ENCODE measurements at places on chromosomes 5 and 9.

DNA sequence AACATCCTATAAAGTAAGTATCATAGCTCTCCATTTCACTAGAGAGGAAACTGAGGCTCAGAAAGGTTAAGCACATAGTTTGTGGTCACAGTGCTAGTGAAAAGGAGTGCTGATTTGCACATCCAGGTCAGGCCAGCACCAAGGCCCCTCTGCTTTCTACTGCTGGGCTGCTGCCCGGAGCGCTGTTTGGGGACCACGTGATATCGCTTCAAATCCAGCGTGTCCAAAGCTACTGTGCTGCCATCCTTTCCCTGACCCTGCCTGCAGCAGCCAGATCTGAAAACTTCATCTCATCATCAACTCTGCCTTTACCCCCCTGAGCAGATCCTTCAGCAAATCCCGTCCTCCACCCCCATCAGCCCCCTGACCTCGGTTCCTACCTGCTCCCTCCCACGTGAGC, 40.7 kb upstream of the AKNA start:
- no peak for DNase-seq

DNA sequence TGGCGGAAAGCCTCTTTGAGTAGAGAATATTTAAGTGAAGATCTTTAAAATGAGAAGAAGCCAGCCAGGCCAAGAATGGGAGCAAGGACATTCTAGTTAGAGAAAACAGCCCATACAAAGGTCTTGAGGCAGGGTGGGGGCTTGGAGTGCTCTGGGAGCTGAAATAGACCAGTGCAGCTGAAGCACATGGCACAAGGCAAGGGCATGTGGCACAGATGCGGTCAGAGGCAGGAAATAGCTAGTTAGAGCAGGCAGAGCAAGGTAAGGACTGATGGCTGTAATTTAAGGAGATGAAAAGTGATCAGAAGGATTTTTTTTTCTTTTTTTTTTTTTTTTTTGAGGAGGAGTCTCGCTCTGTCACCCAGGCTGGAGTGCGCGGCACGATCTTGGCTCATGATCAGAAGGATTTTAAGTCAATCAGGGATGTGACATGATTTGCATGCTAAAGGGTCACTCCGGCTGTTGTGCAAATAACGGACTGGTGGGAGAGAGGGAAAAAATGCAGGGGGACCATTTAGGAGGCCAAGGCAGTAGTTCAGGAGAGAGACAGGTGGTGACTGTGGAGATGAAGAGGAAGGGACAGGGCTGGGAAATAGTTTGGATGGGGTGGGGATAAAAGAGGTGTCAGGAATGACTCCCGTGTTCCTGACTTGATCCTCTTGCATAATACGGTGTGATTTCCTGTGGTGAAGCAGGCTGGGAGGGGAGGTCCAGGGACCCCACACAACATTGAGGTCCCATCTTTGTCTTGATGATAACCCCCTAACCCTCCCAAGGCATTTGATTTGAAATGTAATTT, 207.6 kb downstream of the HSPA4 start:
- DNase-seq = no peak

DNA sequence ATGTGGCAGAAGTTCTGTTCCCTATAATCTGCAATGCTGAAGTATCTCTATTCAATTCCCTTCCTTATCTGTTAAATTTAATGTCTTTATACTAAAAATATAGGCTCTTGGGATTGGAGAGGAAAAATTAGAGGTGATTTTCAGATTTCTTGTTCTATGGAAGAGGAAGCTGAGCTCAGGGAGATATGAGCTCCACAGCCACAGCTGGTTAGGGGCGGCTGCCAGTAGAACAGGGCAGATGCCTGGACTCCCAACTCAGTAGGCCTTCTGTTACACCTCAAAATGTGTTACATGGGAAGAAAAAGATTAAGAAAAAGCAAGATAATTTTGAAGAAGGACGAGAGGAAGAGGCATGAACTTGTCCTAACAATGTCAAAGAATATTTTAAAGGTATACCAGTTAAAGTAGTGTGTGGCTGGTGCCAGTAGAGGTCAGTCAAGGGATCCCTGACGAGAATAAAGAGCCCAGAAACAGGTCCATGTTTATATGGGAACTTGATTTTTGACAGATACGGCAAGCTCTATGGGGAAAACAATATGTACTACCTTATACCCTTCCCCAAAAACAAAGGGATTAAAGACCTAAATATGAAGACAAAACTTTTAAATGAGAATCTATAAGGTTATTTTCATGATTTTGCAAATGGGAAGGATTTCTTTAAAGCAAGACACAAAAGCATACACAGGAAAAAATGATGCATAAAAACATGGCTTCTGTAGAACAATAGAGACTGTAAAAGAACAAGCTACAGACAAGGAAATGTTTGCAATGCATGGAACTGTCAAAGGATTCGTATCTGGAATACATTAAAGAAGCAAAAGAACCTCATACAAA, 28.7 kb downstream of the DNAJC21 start:
- DNase-seq = peak; percentile 29

DNA sequence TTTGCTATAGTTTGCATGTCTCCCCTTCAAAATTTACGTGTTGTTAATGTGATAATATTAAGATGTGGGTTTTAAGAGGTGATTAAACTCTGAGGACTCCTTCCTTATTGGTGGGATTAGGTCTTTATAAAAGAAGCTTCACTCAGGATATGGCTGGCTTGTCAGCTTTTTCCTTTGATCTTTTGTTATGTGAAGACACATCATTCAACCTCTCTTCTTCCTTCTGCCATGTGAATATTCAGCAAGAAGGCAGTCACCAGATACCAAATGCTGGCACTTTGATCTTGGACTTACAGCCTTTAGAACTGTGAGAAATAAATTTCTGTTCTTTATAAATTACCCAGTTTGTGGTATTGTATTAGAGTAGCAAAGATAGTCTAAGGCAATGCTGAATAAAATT, 855.9 kb upstream of the CDH10 start:
- no peak for DNase-seq

DNA sequence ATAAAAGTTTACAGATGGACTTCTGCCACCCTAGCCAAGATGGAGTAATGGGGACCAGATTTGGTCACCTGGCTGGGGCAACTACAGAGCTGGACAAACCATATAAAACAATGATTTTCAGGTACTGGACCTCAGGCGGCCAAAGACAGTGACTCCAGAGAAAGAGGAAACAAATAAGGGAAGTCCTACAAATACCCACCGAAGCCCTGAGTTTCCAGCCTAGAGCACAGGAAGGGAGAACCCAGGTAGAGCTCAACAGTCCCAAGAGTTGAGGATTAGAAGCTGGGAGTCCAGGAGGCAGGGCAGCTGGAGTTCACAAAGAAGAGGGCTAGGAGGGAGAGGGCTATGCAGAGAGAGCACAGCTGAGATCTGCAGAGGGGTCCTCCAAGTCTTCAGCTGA, 106.7 kb upstream of the NR5A1 start:
- no peak for DNase-seq

- DNase-seq = no peak
Measured at GRCh38 chr9:113427629-113428028, 17.1 kb downstream of the C9orf43 start.

- DNase-seq = no peak
Measured at GRCh38 chr5:135092476-135092875, 58.4 kb upstream of the PITX1 start.

- no peak for DNase-seq
Measured at GRCh38 chr9:70962761-70963440, 158.5 kb downstream of the TRPM3 start.

GRCh38 chr9:21324047-21324446, 11.2 kb downstream of the KLHL9 start:
- DNase-seq = no peak

- DNase-seq = no peak
Measured at GRCh38 chr5:1817261-1818043, 16.2 kb downstream of the NDUFS6 start.

- no peak for DNase-seq
Measured at GRCh38 chr9:109629615-109630014, 131.5 kb upstream of the PTPN3 start.

DNA sequence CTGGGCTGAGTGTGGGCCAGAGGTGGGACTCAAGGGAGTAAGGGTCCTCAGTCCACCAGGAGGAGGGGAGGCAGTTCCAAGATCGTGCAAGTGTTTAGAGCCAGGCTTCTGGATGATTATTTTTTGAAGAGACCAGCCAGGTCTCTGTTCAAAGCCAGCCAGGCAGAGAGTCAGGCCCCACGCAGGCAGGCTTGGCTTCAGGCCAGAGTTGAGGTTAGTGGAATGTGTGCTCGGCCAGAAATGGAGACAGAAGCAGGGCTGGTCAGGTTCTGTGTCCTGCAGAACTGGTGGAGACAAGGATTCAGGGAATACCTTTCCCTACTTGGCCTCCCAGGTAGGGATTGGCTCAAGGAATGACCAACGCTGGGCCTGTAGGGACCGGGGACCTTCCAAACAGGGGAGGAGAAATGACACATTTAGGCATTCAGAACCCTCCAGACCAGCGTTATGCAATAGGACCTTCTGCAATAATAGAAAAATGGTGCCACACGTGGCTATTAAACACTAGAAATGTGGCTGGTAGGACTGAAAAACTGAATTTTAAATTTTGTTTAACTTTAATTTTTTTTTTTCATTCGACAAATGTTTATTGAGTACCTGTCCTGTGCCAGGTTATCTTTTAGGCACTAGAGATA, 106.2 kb downstream of the CMYA5 start:
- no peak for DNase-seq

GRCh38 chr5:60149081-60149480, 255.6 kb upstream of the PDE4D start:
- no peak for DNase-seq

GRCh38 chr5:2751592-2752021, at the start of gene IRX2:
Gene IRX2, minus strand, starts transcription at chr5:2751677. Its CDS starts 264 bp downstream, at chr5:2751413.
- peak; percentile 91 for DNase-seq

DNA sequence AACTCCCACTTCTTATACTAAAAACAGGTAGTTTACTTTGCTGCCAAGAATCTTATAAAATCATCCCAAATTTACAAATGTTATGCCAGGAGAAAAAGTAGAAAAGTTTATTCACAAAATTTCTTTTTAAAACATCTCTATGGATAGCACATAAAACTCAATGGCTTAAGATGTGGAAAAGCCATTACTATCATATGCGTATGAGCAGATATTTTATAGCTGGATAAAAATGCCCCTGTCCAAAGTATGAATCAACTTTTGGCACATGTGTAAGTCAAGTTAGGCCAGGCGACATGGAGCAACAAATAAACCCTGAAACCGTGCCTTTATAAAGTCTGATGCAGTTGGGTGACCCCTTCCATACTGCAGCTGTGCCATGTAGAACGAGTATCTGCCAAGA, 38.6 kb upstream of the FBP1 start:
- DNase-seq = no peak

GRCh38 chr9:110047955-110048402, 160.0 kb downstream of the C9orf152 start:
- no peak for DNase-seq

- no peak for DNase-seq
Measured at GRCh38 chr5:158621391-158621790, 478.3 kb downstream of the EBF1 start.

- no peak for DNase-seq
Measured at GRCh38 chr9:105057551-105057950, 129.6 kb upstream of the ABCA1 start.

DNA sequence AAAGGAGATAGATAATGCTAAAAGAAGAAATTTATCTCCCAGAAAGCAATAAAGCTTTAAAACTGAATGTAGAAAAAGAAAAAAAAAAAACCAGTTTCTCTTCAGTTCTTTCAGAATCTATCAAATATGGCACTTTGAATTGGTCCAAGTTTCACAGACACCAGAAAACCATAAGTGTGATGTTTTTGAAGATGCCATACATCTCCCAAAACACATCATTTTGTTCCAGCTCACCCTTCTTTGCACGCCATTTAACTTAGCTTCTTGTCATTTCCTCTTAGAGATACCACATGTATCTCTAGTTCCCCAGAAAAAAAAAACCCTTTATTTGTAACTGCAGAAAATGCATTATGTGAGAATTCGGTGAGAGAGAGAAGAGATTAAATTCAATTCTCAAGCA, 46.1 kb upstream of the MAMDC2 start:
- DNase-seq = no peak

DNA sequence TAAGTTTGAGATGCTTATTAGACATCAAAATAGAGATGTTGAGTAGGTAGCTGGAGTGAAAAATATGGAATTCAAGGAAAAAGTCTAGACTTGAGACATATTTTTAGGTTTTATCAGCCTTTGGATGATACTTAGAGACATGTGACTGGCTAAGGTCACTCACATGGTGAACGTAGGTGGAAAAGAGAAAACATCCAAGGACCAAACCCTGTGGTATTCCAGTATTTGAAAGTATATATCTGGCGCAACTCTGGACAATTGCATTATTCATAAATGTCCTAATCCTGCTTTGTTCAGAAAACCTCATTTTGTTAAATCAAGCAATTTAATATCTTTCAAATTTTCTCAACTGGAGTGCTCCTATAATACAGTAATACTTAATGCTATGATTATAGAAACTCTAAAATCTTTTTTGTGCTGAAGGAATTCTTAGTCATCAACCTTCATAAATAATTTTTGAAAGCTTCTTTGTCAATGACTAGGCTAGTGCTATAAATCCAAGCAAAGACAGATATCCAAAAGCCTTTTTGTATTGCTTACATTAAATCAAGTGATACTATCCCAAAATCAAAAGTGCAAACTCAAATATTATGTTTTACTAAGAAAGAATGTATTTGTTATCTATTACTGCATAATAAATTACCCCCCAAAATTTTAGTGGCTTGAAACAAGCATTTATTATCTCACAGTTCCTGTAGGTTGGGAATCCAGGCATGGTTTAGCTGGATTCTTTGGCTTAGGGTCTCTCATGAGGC, 452.0 kb downstream of the ENC1 start:
- DNase-seq = no peak

DNA sequence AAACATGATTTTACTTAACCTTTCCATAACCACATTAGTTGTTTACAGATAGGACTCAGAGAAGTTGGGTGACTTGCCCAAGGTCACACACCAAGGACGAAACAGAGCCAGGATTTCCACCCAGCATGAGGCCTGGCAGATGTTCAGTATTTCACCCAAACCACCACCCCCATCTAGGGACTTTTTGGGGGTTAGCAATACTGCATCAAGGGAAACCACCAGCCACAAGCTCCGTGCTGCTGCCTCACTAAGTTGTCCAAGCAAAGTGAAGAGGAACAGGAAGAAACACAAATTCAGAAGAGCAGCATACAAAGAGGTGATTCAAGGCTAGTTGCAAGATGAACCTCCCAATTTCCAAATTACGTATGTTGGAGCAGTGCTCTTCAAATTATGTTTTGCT, 219.6 kb upstream of the RORB start:
- DNase-seq = no peak

DNA sequence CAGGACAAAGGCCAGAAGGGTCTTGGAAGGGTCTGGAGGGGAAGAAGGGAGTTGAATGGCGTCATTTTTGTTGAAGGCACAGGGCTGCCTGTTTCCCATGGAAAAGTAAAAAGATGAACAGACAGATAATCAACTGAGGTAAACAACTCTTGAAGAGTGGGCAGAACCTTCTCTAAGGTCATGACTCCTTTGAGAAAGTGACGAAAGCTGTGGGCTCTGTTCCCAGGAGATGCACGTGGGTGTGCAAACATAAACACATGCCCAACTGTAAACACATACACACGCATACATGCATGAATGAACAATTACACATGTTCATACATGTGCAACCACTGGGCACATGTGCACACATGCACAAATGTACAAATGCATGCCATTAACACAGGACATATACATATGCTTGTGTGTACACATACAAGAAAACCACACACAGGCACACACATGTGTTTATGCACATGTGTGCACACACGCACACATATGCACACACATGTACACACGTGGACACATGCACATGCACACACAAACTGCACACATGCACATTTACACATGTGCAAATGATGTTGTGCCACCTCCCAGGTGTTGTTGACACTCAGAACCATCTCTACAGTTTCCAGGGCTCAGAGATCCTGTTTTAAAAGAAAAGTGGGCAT, 143.3 kb downstream of the GADD45G start:
- DNase-seq = no peak

- no peak for DNase-seq
Measured at GRCh38 chr5:139410993-139411828, 7.3 kb upstream of the SPATA24 start.

All from globus pallidus (tissue), 1 donor.